ENCODE measurements at places on chromosomes 3 and 15.

GRCh38 chr15:75019916-75020315 lies 3.5 kb upstream of the PPCDC start:
- DNase-seq = no peak

DNA sequence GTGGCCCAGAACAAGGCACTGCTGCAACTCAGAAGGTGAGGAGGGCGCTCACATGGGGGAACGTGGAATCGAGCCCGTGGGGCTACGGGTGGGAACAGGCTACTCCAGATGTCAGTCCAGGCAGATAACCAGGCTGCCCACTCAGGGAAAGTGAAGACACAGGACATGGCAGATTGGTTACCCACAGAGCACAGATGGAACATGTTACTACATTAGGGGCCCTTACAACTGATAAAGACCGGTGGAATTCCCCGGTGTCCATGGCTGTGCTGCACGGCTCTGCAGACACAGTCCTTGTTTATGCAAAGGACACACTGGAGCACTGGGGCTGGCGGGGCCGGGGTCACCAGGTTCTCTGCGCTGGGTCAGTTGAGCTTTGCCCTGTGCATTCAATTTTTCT lies 36.9 kb downstream of the PCSK6 start:
- DNase-seq = no peak

DNA sequence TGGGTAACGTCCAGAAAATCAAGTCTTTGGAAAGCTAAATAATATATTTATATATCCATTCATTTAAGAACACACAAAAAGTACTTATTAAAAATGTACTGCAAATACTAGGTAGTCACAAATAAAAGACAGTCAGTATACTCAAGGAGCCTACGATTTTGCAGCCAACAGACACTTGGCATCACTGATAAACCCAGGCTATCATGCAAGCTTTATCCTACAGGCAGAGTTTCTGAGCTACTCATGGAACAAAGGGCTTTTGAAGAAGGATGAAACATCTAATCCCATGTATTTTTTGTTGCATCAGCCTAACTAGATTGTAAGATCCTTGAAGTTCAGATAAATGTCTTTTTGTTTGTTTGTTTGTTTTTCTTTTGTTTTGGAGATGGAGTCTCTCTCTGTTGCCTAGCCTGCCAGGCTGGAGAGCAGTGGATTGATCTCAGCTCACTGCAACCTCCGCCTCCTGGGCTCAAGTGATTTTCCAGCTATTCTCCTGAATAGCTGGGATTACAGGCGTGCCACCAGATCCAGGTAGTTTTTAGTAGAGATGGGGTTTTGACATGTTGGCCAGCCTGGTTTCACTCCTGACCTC lies 319.4 kb upstream of the MDFIC2 start:
- DNase-seq = no peak

DNA sequence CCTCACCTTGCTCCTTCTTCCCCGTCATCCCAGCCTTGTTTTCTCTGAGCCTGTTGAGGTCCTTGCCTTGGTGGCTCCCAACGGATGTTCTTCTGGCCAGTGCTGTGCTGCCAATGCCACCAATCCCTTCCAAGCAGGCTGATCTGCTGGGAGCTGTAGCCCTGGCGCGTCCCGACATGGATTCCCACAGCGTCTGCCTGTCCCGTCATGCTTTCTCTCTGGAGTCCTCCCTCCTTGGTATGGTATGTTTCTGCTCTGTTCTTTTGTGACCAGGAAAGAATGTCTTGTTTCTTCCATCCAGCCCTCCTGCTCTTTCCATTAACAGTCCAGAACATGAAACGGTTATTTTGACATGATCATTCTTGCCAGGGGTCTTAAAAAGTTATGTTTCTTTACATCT lies 10.0 kb downstream of the LIMD1 start:
- no peak for DNase-seq

DNA sequence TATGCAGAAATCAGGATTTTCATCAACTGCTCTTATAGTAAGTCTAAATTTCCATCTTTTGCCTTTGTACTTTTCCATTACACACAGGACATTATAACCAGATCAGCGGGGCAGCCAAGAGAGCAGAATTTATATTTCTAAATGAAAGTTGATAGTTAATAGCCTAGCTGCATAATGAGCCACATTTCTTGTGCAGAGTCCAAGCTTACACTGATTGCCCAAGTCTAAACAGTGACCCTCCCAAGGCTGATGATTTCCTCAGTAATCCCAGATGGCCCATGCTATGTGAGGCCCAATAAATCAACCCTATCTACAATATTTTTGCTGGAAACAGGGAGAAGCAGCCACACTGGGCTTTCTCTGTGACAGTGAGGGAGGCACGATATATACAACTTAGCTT lies 475.8 kb upstream of the KCNMB2 start:
- no peak for DNase-seq

GRCh38 chr15:91783008-91783407 lies 70.5 kb upstream of the SLCO3A1 start:
- no peak for DNase-seq

DNA sequence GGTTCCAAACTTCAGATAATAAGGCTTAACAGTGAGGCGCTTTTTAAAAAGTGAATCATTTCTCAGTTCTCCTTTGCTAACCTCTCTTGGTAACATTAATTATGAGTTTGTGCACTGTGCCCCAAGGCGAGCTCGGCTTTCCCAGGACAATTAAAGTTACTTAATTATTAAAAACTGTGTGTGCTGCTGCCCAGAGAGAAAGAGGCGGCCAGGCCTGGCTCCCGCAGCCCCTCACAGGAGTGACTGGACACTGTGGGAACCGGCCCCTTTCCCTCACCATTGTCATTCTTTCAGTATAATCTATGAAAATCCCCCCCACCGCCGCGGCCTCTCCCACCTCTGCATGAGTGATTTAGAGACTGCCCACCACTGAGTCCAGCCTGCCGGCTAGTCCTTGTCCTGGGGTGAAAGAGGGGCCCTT lies 43.1 kb upstream of the HES1 start:
- DNase-seq = no peak

DNA sequence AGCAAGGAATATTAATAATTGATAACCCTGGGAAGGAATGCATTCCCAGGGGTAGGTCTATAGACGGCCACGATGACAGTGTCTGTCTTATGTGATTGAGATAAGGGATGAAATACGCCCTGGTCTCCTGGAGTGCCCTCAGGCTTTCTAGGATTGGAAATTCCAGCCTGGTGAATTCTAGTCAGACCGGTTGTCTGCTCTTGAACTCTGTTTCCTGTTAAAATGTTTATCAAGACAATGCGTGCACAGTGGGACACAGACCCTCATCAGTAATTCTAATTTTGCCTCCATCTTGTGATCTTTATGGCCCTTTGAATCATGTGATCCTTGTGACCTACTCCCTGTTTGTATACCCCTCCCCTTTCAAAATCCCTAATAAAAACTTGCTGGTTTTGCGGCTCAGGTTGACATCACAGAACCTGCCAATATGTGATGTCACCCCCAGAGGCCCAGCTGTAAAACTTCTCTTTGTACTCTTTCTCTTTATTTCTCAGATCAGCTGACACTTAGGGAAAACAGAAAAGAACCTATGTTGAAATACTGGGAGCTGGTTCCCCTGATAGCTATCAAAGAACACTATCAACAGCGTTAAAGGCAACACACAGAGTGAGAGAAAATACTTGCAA lies 183.3 kb downstream of the PDE8A start:
- DNase-seq = no peak

- no peak for DNase-seq
Observed at GRCh38 chr15:42365921-42366550, 6.7 kb downstream of the CAPN3 start.

- DNase-seq = no peak
Observed at GRCh38 chr3:45659661-45660566, 29.3 kb upstream of the SACM1L start.

GRCh38 chr3:118187221-118187620 lies 847.4 kb downstream of the IGSF11 start:
- no peak for DNase-seq

DNA sequence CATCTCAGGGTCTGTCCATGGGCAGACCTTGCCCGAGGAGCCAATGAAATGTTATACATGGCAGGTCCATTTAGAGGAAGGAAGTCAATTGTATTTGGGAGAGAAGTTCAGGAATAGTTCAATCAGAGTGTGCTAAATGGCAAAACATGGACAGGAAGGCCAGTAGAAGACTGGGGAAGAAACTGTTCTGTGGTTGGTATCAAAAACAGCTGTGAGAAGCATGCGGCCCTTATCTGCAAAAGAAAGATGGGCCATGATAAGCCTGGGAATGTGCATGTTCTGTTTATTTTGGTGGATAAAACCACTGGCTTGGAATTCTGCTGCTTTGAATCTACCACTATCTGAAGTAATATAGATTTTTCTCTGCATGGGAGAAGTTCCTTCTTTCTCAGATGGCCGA lies 100.4 kb downstream of the MCTP2 start:
- no peak for DNase-seq

DNA sequence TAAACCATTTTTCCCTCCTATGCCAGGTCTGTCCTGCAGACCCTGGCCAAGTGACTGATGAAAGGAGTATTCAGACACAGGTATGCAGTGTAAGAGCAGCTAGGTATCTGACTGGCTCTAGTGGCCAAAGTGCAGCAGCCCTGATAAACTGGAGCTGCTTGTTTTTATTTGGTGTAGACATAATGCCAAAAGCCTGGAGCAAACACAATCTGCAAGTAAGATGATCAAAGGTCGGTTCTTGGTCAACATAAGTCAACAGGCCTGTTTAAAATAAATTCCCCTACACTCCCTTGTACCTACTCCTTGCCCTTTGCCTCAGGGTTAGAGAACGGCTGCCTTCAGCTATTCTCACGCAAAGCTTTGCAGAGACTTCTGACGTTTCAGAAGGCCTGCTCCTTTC lies 1003.1 kb downstream of the ZPLD1 start:
- DNase-seq = no peak

DNA sequence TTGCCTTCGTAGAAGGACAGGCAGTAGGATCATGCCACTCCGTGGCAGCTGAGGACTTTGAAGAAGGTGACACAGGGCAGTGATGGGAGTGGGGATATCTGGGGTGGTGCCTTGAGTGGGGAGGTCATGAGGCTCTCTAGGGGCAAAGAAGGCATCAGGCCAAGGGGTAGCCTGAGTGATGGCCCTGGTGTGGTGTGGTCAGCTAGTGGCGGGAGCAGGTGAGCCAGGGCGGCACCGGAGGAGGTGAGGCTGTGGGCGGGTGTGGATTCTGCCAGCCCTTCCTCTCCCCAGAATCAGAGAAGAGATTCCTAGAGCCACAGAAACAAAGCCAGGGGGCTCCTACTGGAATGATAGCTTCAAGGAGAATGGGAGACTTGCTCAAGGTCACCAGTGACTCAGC lies 18.4 kb downstream of the WNT7A start:
- no peak for DNase-seq

- DNase-seq = no peak
Observed at GRCh38 chr3:150945226-150946032, 27.1 kb downstream of the CLRN1 start.

DNA sequence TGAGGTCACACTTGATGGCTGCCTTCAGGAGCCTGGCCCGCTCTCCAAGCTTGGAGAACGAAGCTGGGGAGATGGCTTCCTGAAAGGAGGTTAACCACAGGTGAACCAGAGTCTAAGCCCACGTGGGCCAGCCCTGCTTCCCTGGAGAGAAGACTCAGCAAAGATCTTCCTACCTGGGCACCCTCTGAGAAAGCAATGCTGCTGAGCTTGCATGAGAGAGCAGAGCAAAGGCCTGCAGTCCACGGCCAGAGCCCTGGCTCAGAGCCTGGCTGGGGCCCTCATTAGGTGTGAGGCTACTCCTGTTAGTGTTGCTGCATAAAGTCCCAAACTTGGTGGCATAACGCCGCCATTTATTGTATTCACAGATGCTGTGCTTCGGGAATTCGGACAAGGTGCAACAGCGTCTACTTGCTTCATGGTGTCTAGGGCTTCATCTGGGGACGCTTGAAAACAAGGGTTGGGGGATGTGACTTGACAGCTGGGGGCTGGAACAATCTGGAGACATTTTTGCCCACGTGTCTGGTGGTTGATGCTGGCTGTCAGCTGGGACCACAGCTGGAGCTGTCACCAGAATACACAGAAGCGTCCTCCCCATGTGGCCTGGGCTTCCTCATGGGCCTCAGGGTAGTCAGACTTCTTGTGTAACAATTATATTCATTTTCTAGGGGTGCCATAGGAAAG lies 87.9 kb upstream of the MEF2A start:
- no peak for DNase-seq

GRCh38 chr3:8578282-8578681 lies 66.3 kb downstream of the SSUH2 start:
- no peak for DNase-seq

GRCh38 chr15:80695911-80696661 lies 976 bp downstream of the ABHD17C start:
- DNase-seq = no peak

GRCh38 chr3:26624209-26624765 lies 1.7 kb downstream of the LRRC3B start:
- no peak for DNase-seq

GRCh38 chr15:79243723-79244122 lies 38.8 kb upstream of the ANKRD34C start:
- DNase-seq = no peak

DNA sequence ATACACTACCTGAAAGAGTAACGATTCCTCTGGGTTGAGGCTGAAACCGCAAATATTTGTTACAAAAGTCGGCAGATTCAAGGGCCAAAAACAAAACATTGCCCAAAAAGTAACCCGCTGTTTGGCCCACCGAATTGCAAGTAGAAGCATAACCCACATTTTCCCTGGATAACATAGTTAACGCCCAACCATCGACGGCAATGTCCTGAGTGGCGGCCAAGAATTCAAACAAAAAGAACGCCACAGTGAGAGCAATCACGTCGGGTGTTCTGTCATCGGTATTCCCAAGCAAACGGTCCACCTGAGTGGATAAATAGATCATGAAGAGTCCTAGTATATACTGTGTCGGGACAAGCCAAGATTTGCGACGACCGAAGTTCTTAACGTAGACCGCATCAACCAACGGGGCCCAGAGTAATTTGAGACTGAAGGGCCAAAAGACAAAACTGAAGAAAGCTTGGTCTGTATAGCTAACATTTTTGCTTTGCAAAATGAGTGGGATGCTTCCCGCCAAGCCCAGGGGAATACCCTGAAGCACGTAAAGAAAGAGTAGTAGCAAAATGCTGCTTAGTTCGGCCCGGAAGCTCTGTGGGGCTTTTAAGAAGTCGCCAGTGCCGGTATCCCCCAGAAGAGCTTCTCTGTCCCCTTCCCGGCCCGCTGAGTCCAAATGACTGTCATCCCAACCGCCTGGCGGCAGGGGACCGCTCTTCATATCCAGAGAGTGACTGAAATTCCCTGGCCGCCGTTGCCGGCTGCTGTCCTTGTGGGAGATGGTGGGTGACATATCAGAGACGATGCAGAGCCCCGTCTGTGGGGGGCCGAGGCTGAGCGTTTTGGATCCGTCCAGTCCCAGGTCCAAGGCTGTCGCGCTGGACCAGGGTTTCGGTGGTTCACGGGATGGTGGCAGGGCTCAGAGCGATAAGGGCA lies 750 bp downstream of the SLC33A1 start:
- DNase-seq = no peak

GRCh38 chr15:29924750-29925149 lies 102.5 kb upstream of the TJP1 start:
- no peak for DNase-seq

- no peak for DNase-seq
Observed at GRCh38 chr3:23461069-23461468, 257.9 kb downstream of the UBE2E2 start.
